HAP-1 (cell line): ENCODE measurements at places on chromosomes 6 and 20.

DNA sequence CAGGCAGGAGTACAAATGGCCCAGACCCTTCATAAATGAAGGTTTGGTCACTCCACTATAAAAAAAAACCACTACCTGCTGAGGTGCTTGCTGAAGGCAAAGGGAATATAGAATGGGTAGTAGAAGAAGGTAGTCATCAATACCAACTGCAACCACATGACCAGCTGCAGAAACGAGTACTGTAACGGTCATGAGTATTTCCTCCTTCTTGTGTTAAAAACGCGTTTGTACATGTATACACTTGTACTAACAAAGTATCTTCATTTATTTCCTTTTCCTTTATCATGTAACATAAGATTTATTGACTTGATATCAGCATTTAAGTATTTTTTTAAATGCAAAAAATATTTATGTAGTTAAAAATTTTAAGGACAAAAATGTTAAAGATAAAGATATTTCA lies 238.6 kb downstream of the TFAP2B start:
- DNase-seq, result no peak

DNA sequence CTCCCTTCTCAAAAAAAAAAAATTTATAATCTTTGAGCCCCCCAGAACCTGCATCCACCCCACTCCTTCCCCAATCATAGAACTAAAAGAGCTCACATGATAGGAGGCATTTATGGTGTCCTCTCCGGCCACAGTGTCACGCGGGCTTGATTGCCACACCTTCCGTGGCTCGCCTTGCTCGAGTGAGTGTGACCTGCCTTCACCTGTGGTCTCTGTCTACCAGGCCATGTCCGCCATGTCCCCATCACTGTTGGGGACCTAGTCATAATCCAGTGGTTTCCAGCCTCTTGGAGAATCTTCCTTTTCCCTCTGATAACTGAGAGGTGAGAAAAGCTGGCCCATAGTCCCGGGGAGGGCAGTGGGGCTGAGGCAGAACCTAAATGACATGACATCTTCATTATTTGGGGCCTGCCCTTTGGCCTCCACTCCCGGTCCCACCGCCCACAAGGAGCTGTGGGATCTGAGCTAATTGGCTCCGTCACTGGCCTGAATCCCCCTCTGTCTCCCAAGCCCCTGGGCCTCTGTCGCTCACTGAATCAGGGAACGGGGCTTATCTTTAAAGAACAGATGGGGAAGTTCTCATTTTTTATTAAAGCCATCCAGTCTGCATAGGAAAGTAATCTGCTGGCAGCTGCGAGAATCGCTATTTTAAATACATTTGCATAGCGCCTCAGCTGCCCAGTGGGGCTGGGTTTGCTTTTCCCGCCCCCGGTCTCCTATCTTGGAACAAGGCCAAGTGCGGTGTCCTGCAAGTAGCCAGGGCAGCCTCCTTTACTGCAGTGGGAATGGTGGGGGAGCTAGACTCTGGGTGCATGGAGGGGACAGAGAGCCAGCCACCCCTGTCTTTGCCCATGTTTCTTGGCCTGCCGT lies 197.6 kb upstream of the PMEPA1 start:
- DNase-seq, result no peak

GRCh38 chr6:382883-383810 lies 8.4 kb upstream of the IRF4 start:
- no peak for DNase-seq

- no peak for DNase-seq
Observed at GRCh38 chr6:168413856-168414255, 27.1 kb upstream of the SMOC2 start.

- no peak for DNase-seq
Observed at GRCh38 chr6:39178235-39178634, 51.0 kb downstream of the KCNK5 start.

- DNase-seq, result no peak
Observed at GRCh38 chr6:23518294-23518693, 607.7 kb upstream of the NRSN1 start.

- DNase-seq, result no peak
Observed at GRCh38 chr20:35939264-35939663, 15.0 kb downstream of the SCAND1 start.

GRCh38 chr6:148693882-148694484 lies 52.8 kb upstream of the UST start:
- no peak for DNase-seq

GRCh38 chr20:5864873-5865587 lies 85.3 kb downstream of the TRMT6 start:
- DNase-seq, result no peak
